CD8-positive, alpha-beta T cell (primary cell): ENCODE measurements at places on chromosomes 5 and 9. TPM values are rescaled to one million over a fixed set of nuclear protein-coding genes. Genes with fewer than 3 reads are reported as not detected.

SPAAR gene
- not detected for total RNA-seq

ZNF462 gene
- not detected for total RNA-seq

ORM2 gene
- not detected for total RNA-seq

GPR21 gene
- 1.2 TPM for total RNA-seq

PCDHB4 gene
- total RNA-seq, result not detected

OTULINL gene
- 91.8 TPM for total RNA-seq

TAF11L10 gene
- not detected for total RNA-seq

GRCh38 chr9:76580188-76580587, 121.2 kb downstream of the GCNT1 start:
- no peak for DNase-seq

DNA sequence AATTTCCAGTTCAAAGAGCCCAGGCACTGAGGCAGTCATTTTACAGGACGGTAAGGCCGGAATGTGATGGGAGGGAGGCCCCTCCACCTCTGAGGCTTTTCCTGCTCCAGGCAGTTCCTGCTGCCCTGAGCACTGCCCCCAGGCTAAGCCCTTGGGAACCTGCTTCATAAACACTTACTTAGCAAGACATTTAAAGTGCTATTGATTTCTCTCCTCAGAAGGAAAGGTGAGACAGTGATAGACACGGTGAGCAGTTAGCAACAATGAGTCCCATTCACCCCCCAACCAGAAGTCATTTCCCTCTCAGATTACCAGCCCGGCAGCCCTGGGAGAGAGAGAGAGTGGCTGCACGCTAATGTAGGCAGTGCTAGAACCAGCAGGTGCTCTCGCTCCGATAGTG, 462.5 kb downstream of the SPOCK1 start:
- DNase-seq, result no peak

- DNase-seq, result no peak
Measured at GRCh38 chr5:61295365-61295764, 36.7 kb upstream of the ZSWIM6 start.

DNA sequence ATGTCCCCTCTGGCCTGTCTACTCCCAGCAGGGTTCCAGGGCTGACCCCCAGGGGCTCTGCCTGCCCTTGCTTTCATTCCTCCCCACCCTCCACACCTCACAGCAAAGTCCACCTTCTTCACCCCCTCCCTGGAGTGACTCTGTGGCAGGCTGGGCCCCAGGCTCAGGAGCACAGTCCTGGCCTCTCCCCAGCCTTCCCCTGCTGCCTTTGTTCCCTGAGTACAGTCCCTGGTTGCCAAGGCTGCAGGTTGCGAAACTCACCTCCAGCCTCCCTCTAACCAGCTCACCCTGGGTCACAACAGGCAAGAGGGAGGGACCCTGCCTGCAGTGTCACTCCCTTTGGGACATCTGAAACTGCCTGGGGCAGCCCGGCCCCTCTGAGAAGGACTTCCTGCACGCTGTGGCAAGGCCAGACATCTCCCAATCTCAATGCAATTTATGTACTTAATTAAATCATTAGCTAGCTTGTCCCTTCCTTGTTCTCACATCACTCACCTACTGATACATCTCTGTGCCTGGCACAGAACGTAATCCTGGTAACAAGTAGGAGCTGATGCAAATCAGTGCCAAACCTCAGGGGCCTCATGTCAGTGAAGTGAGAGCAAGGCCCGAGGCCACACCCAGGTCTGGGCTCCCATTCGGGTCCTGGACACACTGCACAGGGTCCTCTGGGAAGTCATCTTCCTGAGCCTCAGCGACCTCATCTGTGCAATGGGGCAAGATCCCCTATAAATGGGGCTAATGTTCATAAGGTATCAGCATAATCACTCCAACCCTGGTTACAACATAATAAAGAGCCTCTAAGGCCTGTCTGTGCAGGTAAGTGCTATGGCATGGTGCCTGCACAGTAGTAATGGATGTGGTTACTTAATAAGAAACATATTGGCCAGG, 27.3 kb upstream of the TRIM14 start:
- DNase-seq, result no peak

GRCh38 chr5:150320044-150320613, 17.4 kb upstream of the ARSI start:
- no peak for DNase-seq
